ENCODE measurements at places on chromosomes 12 and 14.

DNA sequence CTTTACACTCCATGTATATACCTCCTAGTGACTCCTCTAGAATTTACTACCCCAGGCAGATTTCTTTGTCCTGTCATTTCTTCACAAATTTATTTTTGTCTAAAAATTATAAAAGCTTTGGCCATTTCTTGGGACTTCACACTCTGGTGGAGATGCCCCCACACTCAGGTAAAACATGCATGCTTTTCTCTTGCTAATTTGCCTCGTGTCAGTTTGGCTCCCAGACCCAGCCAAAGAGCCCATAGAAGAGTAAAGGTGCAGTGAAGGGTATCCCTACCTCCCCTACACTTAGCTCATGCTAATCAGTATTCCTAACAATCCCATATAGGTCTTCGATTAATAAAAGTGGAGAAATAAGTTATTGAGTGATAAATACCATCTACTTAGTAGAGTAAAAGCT is 256.5 kb upstream of the KRR1 start:
- no peak for DNase-seq

GRCh38 chr14:91205459-91205858 is 39.0 kb downstream of the GPR68 start:
- no peak for DNase-seq

DNA sequence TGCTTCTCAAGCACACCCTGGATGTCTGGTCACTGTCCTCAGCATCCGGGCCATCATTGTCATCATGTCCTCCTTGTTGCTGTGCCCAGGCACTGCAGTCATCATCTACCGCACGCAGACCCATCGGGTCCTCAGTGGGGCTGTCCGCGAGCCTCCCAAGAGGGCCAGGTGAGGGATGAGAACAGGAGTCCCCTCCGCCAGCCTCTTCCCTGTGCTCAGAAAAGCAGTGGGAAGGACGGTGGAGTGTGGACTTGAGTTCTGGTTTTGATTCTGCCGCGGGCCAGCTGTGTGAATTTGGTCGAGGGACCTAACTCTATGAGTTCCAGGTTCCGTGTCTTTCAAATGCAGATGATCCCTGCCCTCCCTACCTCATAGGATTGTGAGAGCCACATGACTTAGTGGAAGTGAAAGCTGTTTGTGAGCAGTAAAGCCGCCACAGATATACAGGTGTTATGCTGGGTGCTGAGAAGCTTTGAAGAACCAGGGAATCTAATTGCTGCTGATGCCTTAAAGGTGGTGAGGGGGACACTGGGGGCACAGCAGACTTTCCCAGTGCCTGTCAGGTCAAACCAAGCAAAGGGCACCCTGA is 122.9 kb upstream of the RAP1B start:
- DNase-seq: no peak

- DNase-seq: no peak
Measured at GRCh38 chr12:15194456-15195368, 26.5 kb downstream of the RERG start.

GRCh38 chr12:86521870-86522269 is 265.7 kb upstream of the MGAT4C start:
- no peak for DNase-seq

GRCh38 chr12:90090929-90091651 is 382.5 kb upstream of the ATP2B1 start:
- peak; percentile 6 for DNase-seq

DNA sequence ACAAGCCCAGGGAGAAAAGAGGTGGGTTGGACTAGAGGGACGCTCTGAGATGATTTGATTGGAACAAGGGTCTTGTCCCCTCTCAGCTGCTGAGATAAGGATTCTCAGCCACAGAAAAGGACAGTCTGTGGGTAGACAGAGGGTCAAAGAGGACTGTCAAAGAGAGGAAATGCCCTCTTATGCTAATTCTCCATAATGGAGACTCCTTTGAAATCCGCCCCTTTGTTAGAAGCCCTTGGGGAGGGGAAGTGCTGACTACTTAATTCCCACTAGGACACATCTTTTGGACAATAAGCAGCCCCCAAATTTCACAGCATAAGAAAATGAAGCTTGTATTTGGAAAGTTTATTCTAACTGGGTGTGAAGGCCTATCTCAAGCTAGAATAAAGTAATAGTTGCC is 176.6 kb downstream of the KTN1 start:
- no peak for DNase-seq

DNA sequence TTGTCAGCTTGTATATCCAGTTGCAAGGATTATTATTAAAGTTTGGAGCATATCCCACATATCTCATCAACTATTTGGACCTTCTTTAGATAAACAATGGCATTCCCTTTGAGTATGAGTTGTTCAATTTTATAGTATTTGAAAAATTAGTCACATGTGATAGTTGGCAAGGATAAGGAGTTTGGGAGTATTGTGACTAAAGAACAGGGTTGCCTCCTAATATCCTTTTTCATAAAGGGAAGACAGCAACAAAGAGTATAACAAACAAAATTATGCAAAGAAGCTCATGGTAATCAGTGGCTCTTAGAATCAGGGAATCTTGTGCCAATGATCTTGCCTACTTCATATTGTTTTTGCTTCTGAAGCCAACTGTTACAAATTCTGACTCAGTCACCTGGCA is 31.2 kb upstream of the KCNH5 start:
- no peak for DNase-seq

- DNase-seq: no peak
Measured at GRCh38 chr12:39505554-39505953, 62.6 kb upstream of the KIF21A start.

DNA sequence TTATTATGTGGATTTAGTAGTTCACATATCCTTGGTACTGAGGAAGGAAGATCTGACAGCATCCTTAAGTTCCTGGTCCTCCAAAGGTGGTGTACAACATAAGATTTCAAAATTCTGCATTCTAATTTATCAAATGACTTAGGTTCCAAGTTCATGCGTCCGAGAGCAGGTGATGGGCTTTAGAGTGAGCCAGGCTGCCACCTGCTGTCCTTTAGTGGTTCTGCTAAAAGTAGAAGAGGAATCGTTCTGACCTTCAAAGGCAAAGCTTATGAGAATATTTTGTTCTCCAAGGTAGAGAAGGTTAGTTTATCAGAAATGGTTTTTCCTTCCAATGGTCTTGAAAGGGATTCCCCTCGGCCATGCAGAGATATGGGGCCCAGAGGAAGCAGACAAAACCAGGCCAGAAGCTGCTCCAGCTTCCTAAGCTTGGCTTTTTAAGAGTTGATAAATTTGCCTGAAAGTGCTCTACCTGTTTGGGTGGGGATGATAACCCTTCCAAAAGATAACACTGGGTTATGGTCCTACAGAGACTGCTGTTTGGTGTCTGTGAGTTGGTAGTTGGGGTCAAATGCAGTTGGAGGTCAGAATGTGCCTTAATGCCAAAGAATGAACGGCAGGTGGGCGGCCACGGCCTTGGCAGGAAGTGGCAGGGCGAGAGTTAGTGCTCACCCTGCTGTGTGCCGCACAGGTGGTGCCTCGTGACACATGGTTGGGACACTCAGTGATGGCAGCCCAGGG is 29.1 kb upstream of the LRTM2 start:
- peak; percentile 79 for DNase-seq

- no peak for DNase-seq
Measured at GRCh38 chr14:65228436-65228835, 126.1 kb upstream of the MAX start.

GRCh38 chr14:92470215-92470614 is 43.4 kb upstream of the RIN3 start:
- DNase-seq: no peak

DNA sequence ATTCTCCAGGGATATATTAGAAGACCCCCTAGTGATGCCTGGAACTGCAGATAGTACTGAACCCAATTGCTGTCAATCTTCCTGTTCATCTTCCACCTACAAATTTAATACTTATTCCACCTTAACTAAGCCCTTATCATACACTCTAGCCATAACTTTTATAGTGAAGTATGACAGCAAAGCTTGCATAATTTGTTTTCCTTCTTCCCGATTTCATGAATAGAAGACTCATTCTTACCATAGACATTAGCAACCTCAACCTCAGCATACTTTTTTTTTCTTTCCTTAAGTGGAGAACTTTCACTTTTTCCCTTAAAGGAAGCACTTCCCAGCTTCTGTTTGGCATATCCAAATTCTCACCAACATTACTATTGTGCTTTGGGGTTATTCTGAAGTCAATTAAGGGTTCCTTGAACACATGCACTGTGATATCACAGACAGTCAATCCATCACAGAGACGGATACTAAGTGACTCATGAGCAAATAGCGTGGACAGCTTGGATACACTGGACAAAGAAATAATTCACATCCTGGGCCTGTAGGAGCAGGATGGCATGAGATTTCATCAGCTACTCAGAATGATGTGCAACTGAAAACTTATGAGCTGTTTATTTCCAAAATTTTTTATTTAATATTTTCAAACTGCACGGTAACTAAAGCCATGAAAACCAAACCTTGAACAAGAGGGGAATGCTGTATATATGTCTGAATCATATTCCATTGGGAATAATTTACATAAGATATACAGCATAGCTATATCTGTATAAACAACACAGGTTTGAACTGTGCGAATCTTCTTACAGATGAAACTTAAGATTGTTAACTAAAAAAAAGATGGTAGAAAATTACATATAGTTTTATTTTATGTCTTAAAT is 63.9 kb downstream of the SYT1 start:
- DNase-seq: no peak

DNA sequence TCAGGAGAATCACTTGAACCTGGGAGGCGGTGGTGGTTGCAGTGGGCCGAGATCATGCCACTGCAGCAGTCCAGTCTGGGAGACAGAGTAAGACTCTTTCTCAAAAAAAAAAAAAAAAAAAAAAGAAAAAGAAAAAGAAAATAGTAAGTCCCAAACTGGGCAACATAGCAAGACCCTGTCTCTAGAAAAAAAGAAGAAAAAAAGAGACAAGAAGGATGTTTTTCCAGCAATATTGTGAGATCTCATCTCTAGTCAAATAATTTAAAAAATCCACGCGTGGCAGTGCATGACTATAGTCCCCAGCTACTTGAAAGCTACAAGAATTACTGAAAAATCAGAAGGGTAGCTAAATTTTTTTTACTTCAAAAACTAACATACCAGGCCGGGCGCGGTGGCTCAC is 8.0 kb downstream of the USP44 start:
- DNase-seq: no peak

GRCh38 chr14:88682495-88683114 is 110.1 kb downstream of the EML5 start:
- no peak for DNase-seq

- no peak for DNase-seq
Measured at GRCh38 chr14:56194042-56194441, 75.8 kb downstream of the PELI2 start.

DNA sequence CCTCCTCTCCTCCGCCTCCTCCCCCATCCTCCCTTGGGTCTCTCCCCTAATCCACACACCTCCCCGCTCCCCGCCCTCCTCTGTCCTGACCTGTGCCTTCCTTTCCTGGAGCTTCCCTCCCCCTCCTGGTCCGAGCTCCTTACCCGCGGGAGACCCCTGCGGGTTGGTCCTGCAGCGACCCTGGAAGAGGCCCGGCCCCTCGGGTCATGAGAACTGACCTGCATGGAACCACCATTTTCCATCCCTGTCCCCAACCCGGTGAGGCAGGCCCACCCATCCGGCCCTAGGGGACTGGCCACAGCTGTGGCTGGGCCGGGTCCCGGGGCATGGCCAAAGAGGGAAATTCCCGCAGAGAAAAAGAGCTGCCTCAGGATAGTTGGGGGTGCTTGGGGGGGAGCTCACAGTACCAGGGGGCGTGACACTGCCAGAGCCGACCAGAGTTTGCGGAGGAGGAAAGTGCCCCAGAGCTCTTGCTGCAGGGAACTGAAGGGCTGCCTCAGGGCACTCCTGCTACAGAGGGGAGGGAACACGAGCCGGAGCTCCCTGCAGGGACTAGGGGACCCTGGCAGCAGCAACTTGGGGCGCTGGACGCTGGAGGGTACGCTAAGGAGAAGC is 613 bp downstream of the ARHGEF40 start:
- peak; percentile 48 for DNase-seq

GRCh38 chr12:31583878-31584277 is 7.1 kb downstream of the DENND5B start:
- no peak for DNase-seq

DNA sequence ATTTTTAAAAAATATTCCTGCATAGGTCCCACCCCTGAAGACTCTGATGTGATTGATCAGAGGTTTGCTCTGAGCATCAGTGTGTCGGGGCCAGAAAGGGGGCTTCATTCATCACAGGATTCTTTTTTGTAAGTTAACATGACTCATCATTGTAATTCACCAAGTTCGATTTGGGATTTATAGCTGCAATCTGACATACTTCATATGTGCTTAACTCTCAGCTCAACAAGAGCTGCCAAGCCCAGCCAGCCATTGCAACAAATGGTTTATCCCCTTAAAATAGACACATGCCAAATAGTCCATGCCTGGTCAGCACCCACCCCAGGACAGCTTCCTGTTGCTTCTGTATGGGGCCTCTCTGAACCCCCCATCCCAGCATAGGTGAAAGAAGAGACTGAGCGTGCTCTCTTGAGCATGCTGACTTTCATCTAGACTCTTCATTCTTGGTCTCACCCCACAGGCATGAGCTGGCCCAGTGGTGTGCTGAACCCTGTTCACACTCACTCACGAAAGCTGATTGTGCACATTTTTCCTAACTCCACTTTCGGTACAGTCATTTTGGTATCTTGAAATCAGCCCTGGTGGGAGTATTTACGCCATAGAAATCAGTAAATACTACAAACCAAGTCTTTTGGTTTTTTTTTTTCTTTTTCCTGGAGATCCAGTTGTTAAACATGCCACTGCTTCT is 101.4 kb downstream of the STAB2 start:
- DNase-seq: no peak

GRCh38 chr14:34072921-34073320 is 122.0 kb upstream of the EGLN3 start:
- no peak for DNase-seq

GRCh38 chr12:3313675-3314663 is 177.0 kb upstream of the PRMT8 start:
- peak; percentile 19 for DNase-seq

DNA sequence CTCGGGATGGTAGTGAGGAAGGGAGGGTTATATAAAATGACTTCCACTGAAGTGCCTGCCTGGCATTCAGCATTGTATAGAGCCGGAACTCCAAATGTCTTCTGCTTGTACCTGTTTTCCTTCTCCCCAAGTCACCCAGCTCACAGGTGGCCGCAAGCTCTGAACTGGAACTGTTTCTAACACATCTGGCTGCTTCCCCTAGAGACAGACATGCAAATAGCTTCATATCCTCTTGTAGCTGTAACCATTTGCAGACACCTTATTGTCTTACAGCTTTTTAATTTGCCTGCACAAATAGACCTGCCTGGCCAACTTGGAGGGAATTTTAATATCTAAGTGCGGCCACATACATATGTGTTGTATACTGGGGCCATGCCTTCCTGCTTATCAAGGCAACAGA is 126.0 kb downstream of the CHST11 start:
- DNase-seq: no peak

All from CD4-positive, alpha-beta T cell treated with Interleukin-17A for 1 hour (primary cell).